Right cardiac atrium (tissue), 5 donors: ENCODE measurements at places on chromosomes 7 and 10. TPM values are rescaled to one million over a fixed set of nuclear protein-coding genes. Genes with fewer than 3 reads are reported as not detected.

GRCh38 chr7:148264933-148265557 is 325.5 kb upstream of the C7orf33 start:
- DNase-seq: no peak

DNA sequence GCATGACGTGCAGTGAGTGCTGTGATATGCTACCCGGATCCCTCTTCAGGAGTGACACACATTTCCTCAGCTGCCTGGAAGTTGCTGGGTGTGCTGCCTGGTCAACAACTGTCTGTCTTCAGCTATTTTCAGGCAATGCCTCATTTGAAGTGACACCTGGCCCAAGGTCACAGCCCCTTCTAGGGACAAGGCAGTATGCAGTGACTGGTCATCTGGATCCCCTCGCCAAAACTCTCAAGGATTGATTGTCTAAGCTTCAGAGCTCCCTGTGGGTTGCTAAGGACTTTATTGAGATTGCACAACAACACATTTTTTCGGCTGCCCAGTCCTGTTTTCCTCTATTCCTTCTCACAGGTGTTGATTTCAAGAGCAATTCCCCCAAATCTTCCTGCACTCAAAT is 108.8 kb downstream of the GNAI1 start:
- DNase-seq: no peak

- DNase-seq: no peak
These were observed 526.7 kb upstream of the LRRN3 start for GRCh38 chr7:110564246-110564645.

- DNase-seq: peak; percentile 59
These were observed 331.9 kb upstream of the NUPR2 start for GRCh38 chr7:56447864-56448693.

DNA sequence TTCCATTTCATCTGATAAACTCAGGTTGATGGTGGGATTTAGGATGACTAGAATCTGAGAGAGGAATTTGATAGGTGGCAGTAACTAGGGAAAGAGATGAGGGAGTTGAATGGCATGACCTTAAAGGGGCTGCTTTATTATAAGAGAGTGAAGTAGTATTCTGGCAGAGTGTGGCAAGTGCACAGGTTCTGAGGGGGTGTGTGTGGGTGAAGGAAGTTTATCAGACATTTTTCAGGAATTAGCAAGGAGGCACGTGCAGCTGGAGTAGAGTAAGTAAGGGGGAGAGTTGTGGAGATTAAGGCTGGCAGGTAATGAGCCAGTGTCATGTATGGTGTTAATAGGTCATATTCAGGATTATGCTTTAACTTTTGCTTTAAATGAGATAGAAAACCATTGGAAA is 40.5 kb downstream of the AHCYL2 start:
- DNase-seq: no peak

DNA sequence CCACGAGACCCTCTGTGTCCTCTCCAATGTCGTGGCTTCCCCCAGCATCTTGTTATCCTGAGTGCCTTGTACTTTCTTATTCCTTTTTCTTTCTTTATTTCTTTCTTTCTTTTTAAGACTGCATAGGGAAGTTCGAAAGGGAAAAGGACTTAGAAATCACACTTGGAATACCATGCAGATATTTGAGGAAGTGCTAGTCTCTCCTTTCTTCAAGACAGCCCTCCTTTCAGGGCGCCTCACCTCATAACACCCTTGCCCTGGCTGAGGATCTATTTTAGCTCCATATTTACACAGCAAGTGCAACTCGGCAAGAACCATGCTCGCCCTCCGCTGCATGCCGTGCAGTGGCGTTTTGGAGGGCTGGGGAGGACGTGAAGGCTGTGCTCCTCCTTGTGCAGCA is 232.3 kb upstream of the GLI3 start:
- no peak for DNase-seq

The SFRP5 gene
- 110 TPM for total RNA-seq

GRCh38 chr7:11343136-11343535 is 369.5 kb downstream of the PHF14 start:
- DNase-seq: no peak

DNA sequence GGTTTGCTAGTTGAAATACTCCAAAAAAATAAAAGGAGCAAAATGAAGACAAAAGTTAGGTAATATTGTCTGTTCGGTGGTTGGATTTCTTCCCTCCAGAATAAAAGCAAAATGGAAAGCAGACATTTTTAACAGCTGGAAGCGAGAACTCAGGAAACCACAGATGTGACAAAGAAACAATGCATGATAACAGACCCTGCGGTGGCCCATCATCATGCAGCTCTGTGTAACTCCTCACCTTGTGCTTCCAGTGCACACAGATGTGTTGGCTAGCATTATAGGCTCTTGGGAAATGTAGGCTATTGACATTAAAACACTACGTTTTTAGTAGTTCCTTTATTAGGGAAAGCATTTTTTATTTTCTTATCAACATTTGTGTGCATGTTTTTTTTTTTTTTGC is 53.9 kb upstream of the ARL4A start:
- DNase-seq: no peak

The CYP17A1 gene
- total RNA-seq: not detected

GRCh38 chr10:130774871-130775270 is 536.6 kb downstream of the TCERG1L start:
- DNase-seq: no peak

- DNase-seq: no peak
These were observed 46.1 kb downstream of the PAX2 start for GRCh38 chr10:100791369-100792058.

GRCh38 chr7:132576721-132577085 is 433 bp upstream of the PLXNA4 start:
- DNase-seq: peak; percentile 61

- no peak for DNase-seq
These were observed 866 bp downstream of the CNOT4 start for GRCh38 chr7:135508883-135509588.

The OPN1SW gene
- total RNA-seq: not detected

DNA sequence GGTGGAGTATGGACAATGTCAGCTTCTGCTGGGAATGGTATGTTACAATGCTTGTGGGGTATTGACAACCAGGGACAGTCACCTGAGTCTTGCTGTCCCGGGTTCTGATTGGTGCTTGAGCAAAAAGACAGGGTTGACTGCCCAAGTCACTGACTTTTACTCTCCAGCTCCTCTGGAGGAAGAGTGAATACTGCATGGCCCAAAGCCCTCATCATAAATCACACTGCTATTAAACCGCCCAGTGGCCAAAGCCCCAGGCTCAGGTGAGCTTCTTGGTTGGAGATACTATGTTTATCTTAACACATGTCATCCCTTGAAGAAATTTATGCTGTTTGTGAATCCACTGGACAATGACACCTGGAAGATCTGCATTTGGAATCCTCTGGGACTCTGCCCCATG is 90.0 kb upstream of the IGFBP3 start:
- DNase-seq: no peak

DNA sequence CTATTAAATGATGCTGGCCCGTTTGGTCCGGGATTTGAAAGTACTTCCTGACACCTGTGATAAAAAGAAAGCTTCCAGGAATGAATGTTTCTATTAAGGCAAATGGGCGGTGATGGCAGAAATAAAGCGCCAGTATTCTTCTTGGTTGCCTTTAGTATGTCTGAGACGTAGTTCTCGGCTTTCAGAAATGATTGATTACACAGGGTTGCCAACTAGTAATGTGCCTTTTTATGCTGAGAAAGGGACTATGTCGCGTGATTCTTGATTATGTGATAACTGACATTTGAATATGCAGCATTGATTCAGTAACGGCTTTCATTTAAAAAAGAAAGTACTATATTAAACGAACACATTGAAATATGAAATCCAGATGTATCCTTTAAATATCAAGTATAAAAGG is 13.9 kb downstream of the ZRANB1 start:
- DNase-seq: no peak

DNA sequence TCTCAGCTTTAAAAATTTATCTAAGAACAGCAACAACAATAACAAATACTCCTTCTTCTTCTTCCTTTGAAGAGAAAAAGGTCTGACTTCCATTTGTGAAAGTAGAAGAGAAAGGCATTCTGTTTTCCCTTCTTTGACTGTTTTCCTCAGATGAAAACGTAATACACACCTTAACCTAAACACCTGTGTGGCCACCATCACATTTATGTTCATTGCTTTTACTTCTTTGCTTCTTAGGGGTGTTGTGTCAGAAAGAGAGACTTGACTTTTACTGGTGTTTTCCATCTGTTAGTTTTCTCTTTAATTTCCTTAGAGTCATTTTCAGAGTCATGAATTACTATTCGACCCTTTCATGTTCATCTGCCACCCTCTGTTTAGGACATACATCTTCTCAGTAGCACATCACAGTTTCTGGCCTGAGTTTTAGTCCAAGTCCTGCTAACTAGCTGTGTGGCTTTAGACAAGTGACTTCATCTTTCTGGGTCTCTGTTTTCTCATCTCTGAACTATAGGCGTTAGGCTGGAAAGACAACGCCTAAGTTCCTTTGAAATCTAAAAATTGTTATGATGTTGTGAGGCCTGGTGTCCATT is 283.8 kb downstream of the GATA3 start:
- no peak for DNase-seq

GRCh38 chr7:118657391-118658005 is 433.0 kb downstream of the ANKRD7 start:
- DNase-seq: no peak

DNA sequence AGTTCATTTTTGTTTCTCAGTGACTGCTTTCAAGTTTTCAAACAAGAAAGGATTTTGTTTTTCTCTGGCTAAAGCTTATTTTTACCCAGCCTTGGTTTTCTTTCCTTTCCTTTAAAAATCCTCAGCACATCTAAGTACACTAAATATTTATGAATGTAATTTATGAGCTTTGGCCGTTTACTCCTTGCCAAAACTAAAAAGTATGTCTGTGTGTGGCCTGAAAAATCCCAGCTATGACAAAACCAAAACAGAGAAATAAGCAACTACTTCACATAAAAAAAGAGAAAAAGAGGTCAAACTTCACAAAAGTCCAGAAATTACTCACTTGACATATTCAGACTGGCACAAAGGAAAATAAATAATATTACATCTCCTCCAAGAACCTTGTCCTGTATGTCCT is 365.1 kb upstream of the NFE2L3 start:
- no peak for DNase-seq

GRCh38 chr10:6390213-6390845 is 187.6 kb downstream of the PFKFB3 start:
- no peak for DNase-seq

The LSM8 gene
- total RNA-seq: 24.4 TPM

GRCh38 chr10:3867454-3868270 is 82.7 kb upstream of the KLF6 start:
- DNase-seq: no peak

- DNase-seq: no peak
These were observed 103.7 kb upstream of the CTBP2 start for GRCh38 chr10:125264091-125264490.

DNA sequence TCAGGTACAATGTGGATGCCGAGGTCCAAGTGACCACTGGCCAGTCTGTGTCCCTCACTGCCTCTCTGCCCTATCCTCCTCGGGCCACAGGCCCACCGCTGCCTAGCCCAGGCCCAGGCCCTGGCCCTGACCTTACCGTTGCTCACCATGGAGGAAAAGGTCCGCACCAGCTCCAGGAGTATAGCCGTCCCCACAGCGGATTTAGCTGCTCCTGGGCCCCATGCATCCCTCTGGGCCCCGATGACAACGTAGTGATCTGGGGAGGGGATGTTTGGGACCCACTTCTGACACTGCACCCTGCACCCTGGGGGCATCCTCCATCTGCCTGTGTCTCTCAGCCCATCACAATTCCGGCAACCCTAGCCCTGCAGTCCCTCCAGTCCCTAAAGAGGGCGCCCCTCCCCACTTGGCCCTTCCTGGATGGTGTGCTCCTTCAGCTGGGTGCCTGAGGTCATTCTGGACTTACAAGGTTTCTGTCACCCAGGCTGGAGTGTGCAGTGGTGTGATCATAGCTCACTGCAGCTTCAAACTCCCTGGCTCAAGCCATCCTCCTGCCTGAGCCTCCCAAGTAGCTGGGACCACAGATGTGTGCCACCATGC is 12.1 kb downstream of the TFR2 start:
- no peak for DNase-seq

- DNase-seq: peak; percentile 7
These were observed 8.1 kb downstream of the ADAP1 start for GRCh38 chr7:946256-946996.
